Naive thymus-derived CD8-positive, alpha-beta T cell (primary cell): ENCODE measurements at places on chromosomes 7 and 10.

DNA sequence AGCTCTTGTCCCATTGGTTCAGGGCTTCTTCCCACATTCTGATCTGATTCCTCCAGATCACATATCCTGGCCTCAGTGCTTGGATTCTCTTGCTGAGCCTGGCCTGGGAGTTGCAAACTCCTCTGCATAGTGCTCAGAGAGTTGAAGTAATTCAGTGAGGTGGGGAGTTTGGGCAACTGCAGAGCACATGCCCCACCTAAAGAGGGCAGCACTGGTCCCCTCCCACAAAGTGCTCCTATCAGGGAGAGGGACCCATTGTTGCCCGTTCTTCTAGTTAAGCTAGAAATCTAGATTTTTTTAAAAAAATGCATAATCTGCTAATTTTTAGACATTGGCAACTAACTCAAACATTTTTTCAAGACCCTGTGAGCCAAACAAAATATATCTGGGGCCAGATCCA lies 45.1 kb downstream of the CHN2 start:
- DNase-seq, result no peak
- H3K4me3 ChIP-seq, result no peak overlapping the region
- no peak overlapping the region for H3K27ac ChIP-seq
- no peaks in the 10 kb centered on the region for H3K36me3 ChIP-seq
- H3K4me1 ChIP-seq, result peaks cover 2% of the 10 kb centered on the region
- H3K27me3 ChIP-seq, result peaks cover 14% of the 10 kb centered on the region

DNA sequence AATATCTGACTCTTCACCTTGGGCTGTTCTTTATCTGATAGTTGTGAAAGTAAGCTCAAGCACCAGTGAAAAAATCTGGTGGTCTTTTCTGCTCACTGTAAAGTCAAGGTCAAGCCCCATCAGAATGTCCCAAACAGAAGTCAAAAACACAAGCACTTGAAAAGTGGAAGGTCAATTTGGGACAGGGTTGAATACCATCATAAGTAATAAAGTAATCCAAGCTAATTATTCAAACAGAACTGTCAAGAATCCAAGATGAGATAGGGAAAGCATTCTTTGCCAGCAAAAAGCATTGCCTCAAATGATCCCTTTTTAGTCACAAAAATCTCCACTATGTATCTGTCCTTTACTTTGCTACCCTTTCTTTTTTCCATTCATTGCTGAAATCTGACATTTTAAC lies 430.1 kb upstream of the NPVF start:
- H3K36me3 ChIP-seq, result no peaks in the 10 kb centered on the region
- H3K27me3 ChIP-seq, result no peaks in the 10 kb centered on the region
- no peak overlapping the region for H3K27ac ChIP-seq
- H3K4me1 ChIP-seq, result peaks cover 19% of the 10 kb centered on the region
- H3K4me3 ChIP-seq, result no peak overlapping the region
- no peak for DNase-seq

DNA sequence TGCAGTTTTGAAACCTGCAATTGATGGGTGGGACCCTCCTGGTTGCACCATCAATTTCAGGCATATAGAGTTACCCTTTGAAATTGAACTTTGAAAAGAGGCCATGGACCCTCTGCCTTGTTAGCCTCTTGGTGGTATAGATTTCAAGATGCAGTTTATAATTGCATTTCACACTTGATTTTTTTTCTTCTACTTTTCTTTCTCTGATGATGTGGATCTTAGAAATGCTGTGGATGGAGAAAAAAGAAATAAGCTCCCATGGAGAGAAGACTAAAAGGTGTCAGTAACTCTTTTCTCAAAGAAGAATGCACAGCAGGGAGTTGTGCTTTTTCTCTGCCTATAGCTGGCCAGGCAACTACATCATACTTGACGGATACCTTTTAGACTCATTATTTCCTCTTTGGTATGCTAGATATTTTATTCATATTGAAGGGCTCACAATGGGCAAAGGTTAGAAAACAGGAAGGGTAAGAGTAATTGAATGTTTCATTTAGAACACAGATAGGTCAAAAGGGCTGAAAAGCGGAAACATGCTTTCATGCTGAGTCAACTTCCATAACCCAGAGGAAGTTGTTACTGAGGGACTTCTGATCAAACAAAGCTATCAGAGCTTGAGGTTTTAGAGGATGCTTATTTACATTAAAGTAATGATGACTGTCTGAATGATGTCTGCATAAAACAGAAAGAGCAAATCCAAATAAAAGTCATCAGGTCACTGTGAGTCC lies 773.2 kb upstream of the LRRN3 start:
- no peaks in the 10 kb centered on the region for H3K36me3 ChIP-seq
- no peaks in the 10 kb centered on the region for H3K27me3 ChIP-seq
- H3K27ac ChIP-seq, result no peak overlapping the region
- H3K4me3 ChIP-seq, result no peak overlapping the region
- no peak for DNase-seq
- no peaks in the 10 kb centered on the region for H3K4me1 ChIP-seq

DNA sequence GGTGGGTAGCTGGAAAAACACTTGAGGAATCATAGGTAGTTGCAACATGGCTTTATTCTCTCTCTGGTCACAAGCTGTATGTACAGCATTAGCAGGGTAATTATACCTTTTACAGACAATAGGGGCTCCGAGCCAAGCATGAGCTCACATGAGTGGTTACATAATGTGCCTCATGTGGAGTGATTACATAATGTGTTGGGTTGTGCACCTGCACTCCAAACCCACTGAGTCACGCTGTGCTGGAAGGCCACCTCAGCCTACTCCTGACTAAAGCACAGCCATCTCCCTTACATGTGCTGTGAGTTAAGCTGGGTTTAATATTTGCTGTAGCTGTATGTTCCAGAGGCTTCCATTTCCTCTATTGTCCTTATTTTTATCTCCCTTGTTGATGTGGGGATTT lies 348.7 kb upstream of the SEMA3C start:
- no peak for DNase-seq
- no peaks in the 10 kb centered on the region for H3K4me1 ChIP-seq
- no peak overlapping the region for H3K27ac ChIP-seq
- H3K27me3 ChIP-seq, result no peaks in the 10 kb centered on the region
- H3K36me3 ChIP-seq, result peaks cover 3% of the 10 kb centered on the region

DNA sequence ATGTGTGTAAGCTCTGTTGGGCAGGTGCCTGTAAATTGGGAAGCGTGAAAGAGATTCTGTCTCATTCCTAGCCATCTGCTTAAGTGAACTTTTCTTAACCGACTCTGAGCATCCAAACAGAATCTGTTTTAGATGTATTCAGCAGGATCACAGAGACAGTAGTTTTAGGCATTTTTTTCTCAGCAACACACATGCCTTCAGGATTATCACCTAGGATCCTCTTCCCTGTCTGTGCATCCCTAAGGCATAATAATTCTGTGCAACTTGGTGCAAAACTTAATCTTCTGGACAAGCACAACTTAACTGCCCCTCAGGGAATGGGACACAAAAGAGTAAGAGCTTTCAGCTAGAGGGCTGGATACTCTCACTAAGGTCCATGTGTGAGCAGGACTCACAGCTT lies 284.8 kb downstream of the C7orf25 start:
- no peaks in the 10 kb centered on the region for H3K36me3 ChIP-seq
- DNase-seq, result no peak
- H3K27ac ChIP-seq, result no peak overlapping the region
- no peak overlapping the region for H3K4me3 ChIP-seq
- H3K27me3 ChIP-seq, result peaks cover 10% of the 10 kb centered on the region

DNA sequence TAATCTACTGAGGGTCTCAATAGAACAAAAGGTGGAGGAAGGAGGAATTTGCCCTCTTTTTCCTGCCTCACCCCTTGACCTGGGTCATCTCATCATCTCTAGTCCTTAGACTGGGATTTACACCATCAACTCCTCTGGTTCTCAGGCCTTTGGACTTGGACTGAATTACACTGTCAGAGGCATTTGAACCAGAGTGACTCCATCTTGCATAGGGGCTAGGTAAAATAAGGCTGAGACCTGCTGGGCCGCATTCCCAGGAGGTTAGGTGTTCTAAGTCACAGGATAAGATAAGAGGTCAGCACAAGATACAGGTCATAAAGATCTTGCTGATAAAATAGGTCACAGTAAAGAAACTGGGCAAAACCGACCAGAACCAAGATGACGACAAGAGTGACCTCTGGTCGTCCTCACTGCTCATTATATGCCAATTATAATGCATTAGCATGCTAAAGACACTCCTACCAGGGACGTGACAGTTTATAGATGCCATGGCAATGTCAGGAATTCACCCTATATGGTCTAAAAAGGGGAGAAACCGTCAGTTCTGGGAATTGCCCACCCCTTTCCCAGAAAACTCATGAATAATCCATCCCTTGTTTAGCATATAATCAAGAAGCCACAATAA lies 84.0 kb downstream of the C1GALT1 start:
- no peak overlapping the region for H3K27ac ChIP-seq
- peaks cover 4% of the 10 kb centered on the region for H3K36me3 ChIP-seq
- H3K27me3 ChIP-seq, result no peaks in the 10 kb centered on the region
- H3K4me3 ChIP-seq, result no peak overlapping the region

- no peaks in the 10 kb centered on the region for H3K27me3 ChIP-seq
- no peak overlapping the region for H3K4me3 ChIP-seq
- no peak for DNase-seq
- H3K4me1 ChIP-seq, result peaks cover 16% of the 10 kb centered on the region
- no peak overlapping the region for H3K27ac ChIP-seq
- peaks cover 77% of the 10 kb centered on the region for H3K36me3 ChIP-seq
Observed at GRCh38 chr10:28201410-28202400, 101.2 kb downstream of the MPP7 start.

DNA sequence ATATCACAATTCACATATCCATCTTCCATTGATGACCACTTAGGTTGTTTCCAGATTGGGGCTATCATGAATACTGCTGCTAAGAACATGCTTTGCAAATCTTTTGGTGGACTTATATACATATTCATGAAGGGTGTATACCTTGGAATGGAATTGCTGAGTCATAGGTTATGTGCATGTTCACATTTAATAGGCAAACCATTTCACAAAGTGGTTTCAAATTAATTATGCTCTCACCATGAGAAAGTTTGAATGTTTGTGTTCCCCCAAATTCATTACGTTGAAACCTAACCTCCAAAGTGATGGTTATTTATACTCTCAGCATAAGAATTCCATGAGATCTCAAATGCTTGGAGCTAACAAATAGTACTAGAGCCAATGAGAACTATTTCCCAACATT lies 86.4 kb downstream of the VPS41 start:
- no peaks in the 10 kb centered on the region for H3K27me3 ChIP-seq
- H3K27ac ChIP-seq, result no peak overlapping the region
- no peak overlapping the region for H3K4me3 ChIP-seq
- no peak for DNase-seq

DNA sequence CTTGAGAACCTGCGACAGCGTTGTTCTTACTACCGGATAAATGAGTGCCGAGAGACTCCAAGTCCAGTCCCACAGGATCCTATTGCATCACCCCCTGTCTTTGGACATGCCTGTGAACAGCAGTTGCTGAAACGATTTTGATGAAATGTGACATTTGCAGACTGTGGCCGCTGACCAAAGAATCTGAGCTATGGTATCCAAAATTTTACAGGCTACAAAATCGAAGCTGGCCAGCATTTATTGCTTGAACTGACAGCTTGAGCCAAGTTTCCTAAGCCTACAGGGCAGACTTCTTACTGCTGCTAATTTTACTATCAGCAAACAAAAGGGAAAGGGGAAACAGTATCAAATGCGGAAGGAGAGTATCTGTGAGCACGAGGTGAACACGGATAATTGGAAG lies 12.1 kb upstream of the NPVF start:
- H3K4me1 ChIP-seq, result no peaks in the 10 kb centered on the region
- DNase-seq, result no peak
- H3K36me3 ChIP-seq, result no peaks in the 10 kb centered on the region
- H3K4me3 ChIP-seq, result no peak overlapping the region

GRCh38 chr7:47488201-47488968 lies 93.5 kb downstream of the TNS3 start:
- DNase-seq, result no peak
- H3K27ac ChIP-seq, result no peak overlapping the region
- H3K4me1 ChIP-seq, result no peaks in the 10 kb centered on the region

- H3K36me3 ChIP-seq, result no peaks in the 10 kb centered on the region
- H3K27ac ChIP-seq, result no peak overlapping the region
- DNase-seq, result no peak
- no peaks in the 10 kb centered on the region for H3K4me1 ChIP-seq
- no peak overlapping the region for H3K4me3 ChIP-seq
Observed at GRCh38 chr10:52858722-52859121, 86.1 kb upstream of the MBL2 start.

DNA sequence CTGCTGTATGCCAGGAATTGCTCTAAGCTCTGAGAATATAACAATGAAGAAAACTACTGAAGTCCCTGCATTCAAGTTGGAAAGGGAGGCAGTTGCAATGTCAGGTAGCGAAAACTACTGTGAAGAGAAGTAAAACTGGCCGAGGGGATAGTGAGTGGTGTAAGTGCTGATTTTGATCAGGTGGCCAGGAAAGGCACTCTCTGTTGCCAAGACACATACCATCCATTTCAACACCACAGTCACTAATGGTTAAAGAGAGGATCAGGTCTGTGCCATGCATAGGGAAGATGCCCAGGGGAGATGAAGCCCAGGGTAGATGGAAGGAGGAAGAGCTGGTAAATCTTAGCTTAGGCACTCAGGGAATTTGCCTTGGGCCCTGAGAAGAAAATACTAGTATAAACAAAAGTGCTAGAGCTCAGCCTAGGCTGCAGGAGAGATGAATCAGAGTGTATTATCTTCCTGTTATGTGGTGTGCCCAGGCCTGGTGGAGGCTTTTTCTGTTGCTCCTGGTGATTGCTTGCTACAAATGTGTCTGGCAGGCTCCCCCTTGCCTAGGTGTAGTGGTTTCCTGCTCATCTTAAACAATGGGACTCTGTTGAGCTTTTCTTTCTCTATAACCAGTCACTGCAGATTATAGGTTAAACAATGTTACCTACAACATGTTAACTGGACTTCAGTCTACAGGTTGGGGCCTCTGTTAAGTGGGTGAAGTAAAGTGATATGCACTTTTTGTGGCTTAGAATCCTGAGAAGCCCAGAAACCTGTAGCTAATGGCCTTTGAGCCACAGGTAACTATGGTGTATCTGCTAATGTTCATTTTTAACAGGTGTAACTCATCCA lies 125.5 kb downstream of the LRRC4 start:
- no peaks in the 10 kb centered on the region for H3K27me3 ChIP-seq
- no peak overlapping the region for H3K4me3 ChIP-seq
- peaks cover 8% of the 10 kb centered on the region for H3K36me3 ChIP-seq
- H3K27ac ChIP-seq, result no peak overlapping the region

DNA sequence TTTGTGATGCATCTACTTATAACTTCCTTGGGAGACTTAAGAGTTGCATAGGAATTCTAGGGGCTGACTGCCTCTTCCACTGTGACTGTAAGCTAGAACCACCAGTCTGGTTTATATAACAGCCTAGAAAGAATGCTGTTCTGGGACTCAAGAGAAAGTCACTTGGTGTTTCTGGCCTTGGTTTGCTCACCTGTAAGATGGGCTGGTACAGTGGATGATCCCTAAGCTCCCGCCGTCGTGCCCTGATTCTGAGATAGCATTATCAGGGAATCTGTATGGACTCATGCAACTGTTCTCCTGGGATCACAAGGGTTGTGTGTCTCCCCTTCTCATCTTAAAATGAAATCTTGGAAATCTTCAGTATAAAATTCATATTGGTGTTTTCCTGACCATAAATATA lies 100.6 kb downstream of the LYZL1 start:
- H3K4me1 ChIP-seq, result peaks cover 3% of the 10 kb centered on the region
- H3K4me3 ChIP-seq, result no peak overlapping the region
- no peak overlapping the region for H3K27ac ChIP-seq
- no peaks in the 10 kb centered on the region for H3K36me3 ChIP-seq
- peaks cover 6% of the 10 kb centered on the region for H3K27me3 ChIP-seq
- no peak for DNase-seq

GRCh38 chr10:91090761-91091529 lies 129.5 kb upstream of the PCGF5 start:
- no peaks in the 10 kb centered on the region for H3K36me3 ChIP-seq
- H3K4me3 ChIP-seq, result no peak overlapping the region
- H3K4me1 ChIP-seq, result peaks cover 1% of the 10 kb centered on the region
- no peak for DNase-seq
- no peaks in the 10 kb centered on the region for H3K27me3 ChIP-seq
